Stimulated activated memory B cell treated with anti-CD40 and anti-IgM and Interleukin-4, amounts not matched to agents 10 μg/mL and 1 μg/mL and 100 μg/mL, for 72 hours (primary cell): ENCODE measurements at places on chromosomes 5 and 9.

DNA sequence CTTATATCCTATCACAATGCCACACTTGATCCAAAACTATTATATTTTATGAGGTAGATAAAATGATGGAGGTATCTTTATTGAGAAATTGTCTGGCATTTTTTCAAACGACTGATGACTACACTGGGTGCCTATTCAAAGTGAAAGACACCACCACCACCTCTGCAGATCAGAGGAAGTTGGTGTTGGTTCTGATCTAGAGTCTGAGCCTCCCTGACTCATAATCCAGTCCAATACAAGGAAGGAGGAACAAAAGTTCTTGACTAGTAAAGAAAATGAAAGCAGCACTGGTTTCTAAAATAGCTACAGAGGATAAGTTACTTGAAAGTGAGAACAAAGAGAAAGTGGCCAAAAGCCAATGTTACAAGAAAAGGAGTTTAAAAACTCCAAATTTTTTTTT, 139.9 kb downstream of the RFX3 start:
- ATAC-seq, result peak; percentile 84

GRCh38 chr5:72177538-72177937, 70.3 kb downstream of the MAP1B start:
- no peak for ATAC-seq

- no peak for ATAC-seq
Observed at GRCh38 chr5:76388236-76388635, 14.8 kb upstream of the IQGAP2 start.

DNA sequence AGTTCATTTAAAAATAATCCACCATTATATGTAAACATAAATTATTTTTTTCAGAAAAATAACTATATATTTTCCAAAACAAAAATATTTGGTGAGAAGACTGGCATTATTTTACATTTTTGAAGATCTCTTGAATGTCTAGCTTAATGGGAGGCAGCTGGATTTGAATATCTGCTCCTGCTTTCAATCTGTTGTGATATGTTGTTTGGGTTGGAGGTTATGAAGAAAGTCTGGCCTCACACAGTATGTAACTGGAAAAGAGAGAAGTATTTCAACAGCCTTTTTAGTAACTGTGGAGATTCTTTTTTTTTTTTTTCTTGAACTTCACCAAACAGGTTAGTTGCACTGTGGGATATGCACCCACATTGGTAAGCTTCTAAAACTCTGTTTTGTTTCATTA, 84.7 kb upstream of the SLIT3 start:
- ATAC-seq, result no peak

DNA sequence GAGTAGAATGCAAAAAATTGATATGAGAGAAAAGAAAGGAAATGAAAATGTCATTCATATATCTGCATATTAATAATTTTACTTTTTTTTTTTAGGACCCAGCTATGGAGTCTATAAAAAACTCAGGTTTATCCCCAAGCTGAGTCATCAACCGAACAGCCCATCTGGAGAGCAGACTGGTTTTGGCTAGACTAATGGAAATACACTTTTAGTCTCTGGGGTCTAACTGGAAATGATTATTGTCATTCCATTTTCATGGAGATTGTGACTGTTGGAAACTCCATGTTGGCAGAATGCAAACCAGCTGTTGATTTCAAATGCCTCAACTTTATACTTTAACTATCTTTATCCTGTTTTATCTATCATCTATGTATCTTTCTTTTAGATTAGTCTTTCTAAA, 28.7 kb downstream of the ANXA1 start:
- ATAC-seq, result no peak
